CD4-positive, alpha-beta T cell treated with Interleukin-15 for 1 hour (primary cell): ENCODE measurements at places on chromosomes 6 and 20.

DNA sequence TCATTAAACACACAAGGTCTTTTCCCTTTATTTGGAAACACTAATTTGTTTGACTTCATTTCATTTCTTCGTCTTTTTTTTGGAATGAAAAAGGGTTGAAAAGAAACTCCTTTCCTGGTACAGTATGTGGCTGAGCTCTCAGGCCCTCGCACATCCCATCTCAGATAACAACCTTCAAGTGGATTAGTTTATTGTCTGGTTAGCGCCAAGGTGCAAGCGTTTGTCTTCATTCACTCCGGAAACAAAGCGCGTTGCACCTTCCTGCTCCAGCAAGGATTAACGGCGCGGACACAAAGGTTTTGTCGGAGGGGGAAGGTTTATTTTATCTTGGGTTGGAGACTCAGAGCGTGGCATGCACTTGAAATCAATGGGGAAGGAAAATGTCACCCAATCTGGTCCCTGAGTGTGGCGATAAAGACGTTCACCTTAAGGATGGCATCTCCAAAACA lies 5.3 kb upstream of the NKX2-2 start:
- no peak for DNase-seq

DNA sequence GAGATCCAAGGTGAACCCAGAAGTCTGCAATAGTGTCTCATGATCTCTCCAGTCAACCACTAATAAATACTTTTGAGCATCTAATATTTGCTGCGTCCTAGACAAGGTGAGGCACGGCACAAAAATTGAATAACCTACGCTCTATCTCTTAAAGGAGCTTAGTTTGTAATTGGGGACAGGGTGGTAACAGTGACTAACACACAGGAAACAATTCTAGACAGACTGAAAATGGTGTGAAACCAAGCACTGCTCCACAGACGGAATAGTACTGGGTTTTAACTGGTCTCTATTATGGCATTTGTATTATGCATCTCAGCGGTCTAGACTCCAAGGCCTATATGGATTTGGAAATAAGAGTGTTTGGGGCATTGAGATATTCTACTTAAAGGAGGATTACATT lies 120.1 kb downstream of the CLIC5 start:
- no peak for DNase-seq

DNA sequence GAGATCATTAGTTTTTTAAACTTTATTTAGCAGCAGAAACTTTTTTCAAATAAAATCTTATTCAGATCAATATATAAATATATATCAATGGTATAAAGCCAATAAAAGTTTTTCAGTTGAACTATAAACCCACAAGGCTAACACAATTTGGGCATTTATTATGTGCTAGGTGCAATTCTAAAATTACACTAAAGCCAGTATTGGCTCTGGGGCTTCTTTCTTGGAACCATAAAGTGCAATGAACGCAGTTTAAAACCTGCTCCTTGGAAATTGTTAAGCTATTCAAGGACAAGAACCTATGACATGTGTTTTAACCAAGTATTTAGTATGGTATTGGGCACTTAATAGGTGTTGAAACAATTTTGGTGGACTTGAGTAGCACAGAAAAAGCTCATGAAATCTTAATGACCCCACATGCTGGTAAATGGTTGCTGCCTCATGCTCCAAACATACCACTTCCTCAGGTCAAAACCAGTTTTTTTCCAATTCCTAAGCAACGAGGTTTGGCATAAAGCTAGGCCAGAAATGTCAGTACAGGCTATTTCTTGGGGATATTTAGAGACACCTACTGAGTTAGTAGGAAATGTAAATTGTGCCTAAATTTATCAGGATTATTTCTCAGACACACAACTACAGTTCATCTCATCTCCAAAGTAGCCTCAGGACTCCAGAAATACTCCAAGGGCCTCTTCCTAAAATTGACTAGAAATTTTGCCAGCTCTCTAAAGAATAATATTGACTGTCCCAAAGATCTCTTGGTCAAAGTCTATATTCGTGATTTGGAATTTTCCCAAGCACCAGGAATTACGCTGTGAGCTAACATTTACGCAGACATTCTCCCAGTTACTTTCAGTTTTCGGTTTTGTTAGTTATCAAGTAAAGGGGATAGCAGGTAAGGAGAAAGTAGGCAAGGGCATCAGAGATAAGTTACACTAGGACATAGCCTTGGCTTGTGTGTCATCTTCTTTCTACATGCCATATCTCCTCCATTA lies 90.9 kb upstream of the LGSN start:
- DNase-seq: no peak

DNA sequence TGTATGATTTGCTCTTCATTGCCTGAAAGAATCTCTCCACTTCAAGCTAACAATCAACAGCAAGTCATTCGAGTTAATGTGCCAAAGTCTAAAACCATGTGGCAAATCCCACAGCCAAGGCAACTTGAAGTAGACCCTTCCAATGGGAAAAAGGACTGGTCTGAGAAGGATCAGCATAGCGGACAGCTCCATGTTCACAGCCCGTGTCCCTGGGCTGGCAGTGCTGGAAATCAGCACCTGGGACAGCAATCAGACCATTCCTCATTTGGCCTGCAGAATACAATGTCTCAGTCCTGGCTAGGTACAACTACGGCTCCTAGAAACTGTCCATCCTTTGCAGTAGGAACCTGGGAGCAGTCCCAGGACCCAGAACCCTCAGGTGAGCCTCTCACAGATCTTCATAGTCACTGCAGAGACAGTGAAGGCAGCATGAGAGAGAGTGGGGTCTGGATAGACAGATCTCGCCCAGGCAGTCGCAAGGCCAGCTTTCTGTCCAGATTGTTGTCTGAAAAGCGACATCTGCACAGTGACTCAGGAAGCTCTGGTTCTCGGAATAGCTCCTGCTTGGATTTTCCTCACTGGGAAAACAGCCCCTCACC lies 1.1 kb downstream of the GJA10 start:
- DNase-seq: no peak

DNA sequence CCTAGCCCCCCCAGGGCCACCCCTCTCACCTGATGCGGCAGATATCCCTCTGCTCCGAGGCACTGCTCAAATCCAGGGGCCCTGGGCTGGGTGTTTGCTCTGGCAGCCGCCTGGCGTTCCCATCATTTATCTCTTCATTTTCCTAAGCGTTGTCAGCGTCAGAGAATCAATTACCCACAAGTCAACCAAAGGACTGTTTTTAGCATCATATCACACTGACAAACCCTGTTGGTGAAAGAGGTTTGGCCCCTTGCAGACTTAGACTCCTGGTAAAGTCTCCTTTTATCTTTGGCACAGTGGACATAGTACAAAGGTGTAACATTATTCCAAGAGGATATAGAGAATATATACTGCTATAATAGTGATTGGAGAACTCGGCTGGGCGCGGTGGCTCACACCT lies at the start of gene GHRH:
GHRH (minus strand) TSS at position 101 of the 400 bp plus-strand sequence. CDS start 4,925 bp downstream, outside the sequence.
- no peak for DNase-seq

DNA sequence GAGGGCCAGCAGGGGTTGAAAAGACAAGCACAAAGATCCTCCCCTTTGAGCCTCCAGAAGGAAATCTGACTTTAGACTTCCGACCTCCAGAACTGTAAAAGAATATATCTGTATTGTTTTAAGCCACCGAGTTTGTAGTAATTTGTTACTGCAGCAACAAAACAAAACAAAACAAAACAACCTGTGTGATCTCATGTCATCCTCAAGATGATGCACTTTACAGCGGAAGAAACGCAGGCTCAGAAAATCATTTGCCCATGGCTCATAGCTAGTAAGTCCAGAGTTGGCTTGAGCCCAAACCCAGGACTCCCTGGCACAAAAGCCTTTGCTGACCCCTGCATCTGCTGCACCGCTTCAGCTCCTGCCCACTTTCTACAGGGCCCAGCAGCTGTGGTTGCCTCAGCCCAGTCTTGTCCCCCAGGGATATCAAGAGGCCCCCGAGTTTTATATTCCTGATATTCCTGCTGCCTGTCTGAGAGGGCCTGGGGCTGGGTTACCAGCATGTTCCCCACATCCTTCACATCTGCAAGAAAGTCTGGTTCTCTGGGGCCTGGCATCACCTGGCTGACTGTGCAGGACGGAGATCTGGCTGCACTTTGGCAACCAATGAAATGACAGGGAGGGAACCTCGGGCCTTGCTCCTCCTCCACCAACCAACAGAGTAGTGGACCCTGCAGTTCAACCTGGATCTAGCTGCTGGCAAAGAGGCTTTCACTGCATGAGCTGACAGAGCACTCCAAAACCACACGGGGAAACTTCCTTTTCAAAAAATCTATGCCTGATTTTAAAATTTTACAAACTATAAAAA lies 56.9 kb downstream of the JPH2 start:
- DNase-seq: no peak

- DNase-seq: no peak
These were observed 181.5 kb upstream of the LAMP5 start for GRCh38 chr20:9332791-9333479.

DNA sequence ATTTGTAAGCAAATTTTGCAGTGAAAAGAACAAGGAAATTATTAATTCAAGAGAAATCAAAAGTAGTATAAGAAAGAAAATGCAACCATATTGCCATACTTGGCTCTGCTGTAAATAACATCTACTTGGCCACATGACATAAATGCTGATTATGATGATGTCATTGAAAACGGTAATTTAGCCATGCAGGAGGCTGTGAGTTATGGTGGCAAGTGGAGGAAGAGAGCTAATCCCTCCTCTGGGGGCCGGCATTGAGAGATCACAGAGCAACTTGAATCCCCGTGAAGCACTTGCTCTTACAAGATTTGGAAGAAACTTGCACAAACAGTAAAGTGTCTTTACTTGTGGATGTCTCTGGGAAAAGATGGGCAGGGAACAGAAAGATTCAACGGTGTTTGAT lies 456.6 kb downstream of the PREX1 start:
- DNase-seq: no peak

DNA sequence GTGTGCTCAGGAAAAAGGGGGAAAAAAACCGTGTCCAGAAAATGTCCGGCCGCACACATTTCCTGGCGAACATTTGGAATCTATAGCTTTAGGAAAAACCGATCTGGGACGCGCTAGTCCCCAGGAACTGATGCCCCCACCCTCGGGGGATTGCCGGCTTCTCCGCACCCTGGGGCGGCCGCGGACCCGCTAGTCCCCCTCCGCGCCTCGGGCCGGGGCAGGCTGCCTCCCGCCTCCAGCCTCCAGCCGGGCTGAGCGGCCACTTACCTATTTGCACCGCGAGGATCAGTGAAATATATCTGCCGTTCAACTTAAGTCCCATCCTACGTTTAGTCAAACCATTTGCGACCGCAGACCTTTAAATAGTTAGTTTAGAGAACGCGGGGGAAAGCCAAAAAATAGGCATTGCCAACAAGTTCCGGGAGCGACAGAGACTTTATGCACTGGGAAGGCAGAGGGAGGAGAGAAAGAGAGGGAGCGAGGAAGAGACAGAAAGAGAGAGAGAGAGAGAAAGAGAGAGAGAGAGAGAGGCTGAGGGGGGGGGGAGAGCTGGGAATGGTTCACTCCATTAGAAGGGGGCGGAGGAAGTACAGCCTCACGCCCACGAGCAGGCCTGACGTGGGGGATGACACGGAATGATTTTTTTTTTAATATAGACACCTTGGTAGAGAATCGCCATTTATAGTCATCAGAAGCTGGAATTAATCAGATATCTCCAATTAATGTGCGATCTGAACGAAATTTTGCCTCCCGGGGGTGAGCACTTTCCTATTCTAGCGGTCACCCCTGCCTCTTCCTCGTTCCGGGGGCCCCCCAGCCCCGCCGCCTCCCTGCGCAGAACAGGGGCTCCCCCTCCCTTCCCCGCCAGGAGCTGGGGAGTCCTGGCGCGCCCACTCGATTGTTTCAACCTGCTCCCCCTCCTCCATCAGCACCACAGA lies at the start of gene NRN1:
NRN1 (minus strand) TSS at position 498 of the 938 bp plus-strand sequence; CDS start at position 322, 176 bp downstream.
- DNase-seq: no peak
